Choroid plexus epithelial cell (primary cell): ENCODE measurements at places on chromosomes 7 and 10.

DNA sequence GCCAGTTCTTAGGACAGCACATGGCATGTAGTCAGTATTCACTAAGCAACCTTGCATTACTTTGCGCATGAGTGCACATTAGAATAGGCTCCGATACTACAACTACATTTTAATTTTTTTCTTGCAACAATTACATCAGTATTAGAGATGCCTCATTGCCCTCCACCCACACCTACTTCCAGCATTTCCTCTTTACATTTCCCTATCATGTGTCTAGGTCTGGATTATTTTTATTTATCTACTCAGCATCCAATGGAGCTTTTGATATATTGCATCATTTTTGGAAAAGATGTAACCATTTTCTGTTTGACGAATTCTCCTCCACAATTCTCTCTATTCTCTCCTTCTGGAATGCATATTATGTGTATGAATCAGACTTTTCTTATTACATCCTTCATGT lies 258.2 kb upstream of the GLI3 start:
- DNase-seq = peak; percentile 18

GRCh38 chr10:110784198-110784597 lies 87.5 kb upstream of the PDCD4 start:
- no peak for DNase-seq

DNA sequence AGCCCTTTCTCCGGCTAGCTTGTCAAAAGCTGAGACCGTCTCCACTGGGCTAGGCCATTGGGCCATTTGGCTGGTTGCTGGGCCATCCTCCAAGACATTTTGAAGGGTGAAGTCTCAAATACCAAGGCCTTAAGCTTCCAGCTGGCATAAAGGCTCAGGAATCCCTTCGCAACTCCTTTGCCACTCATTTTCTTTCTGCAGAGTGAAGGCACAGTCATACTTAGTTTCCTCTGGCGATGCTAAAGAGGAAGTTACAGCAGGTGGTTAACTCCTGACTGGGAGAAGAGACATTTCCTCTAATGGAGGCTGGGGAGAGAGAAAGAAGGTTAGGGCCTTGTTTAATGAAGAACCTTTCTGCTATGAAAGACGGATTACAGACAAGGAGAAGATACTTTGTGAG lies 4.8 kb upstream of the REPIN1 start:
- DNase-seq = no peak

DNA sequence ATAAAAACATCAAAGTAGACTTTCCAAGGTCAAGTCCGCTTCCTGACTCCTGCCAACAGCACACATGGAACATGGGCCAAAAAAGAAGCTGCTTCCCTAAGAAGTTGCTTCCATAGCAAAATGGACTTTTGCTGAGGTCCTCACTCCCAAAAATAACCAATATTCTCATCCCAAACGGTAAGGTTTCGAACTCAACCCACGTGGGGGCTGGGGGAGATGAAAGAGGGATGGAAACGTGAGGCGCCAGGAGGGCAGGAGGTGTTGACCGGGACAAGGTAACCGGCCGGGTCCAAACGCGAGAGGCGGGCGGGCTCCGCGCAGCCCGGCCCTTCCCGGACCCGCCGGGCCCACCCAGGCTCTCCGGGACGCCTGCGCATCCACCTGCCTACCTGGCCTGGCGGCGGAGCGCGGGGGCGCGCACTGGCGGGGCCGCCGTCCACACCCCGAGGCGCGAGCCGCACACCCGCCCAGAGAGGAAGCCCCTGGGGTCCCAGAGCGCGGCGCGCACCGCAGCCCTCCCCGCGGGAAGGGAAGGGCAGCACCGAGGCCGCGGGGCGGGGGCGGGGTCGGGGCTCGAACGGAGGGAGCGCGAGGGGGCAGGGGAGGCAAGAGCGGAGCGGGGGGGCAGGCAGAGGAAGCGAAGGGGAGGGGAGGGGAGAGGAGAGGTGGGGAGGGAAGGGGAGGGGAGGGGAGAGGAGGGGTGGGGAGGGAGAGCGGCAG lies 742 bp downstream of the LMBR1 start:
- DNase-seq = no peak

DNA sequence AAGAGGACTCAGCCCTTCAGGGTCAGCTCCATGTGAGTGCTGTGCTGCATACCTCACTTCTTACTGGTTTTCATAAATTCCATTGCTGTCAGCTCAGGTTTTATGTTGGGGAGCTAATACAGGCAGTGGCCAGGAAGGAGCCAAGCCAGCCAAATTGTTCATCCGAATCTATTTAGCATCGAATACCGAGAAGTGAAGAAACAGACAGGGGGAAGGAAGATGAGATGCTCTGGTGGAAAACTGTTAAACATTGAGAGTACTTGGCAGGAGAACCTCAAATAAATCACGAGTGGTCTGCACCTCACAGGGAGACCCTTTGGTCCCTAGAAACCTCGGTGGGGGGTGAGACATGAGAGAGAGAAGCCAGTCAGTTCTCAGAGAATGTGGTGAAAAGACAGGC lies 196.0 kb upstream of the TMEM72 start:
- peak; percentile 74 for DNase-seq

- DNase-seq = no peak
These were observed 182.0 kb upstream of the PPP1R3A start for GRCh38 chr7:114100810-114101209.

GRCh38 chr7:106552645-106553445 lies 108.1 kb downstream of the CCDC71L start:
- DNase-seq = no peak

GRCh38 chr7:137652721-137653120 lies 194.1 kb downstream of the DGKI start:
- DNase-seq = peak; percentile 66

GRCh38 chr7:44258423-44258760 lies 57.6 kb downstream of the YKT6 start:
- no peak for DNase-seq

DNA sequence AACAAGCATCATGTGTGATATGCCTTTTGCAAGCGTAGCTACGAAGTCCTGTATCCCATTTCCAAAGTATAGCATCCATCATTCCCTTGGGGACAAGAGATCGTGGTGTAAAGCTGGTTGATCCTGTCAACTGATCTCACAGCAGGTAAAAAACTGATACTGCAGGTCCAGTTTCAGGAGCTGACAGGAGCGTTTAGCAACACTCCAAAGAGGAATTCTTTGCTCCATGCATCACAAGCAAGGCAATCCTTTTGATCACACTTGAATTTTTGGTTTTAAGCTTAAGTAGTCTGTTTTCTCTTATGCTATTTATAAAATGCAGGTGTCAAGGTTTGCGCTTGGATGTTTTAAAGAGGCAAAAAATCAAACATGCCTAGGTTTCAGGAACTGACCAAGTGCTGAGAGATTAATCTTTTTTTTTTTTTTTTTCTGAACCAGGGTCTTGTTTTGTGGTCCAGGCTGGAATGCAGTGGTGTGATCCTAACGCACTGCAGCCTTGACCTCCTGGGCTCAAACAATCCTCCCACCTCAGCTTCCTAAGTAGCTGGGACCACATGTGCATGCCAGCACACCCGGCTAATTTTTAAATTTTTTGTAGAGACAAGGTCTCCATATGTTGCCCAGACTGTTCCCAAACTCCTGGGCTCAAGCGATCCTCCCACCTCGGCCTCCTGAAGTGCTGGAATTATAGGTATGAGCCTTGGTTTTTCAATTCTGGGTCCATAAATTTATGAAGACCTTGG lies 1.8 kb upstream of the ZDHHC4 start:
- peak; percentile 37 for DNase-seq

DNA sequence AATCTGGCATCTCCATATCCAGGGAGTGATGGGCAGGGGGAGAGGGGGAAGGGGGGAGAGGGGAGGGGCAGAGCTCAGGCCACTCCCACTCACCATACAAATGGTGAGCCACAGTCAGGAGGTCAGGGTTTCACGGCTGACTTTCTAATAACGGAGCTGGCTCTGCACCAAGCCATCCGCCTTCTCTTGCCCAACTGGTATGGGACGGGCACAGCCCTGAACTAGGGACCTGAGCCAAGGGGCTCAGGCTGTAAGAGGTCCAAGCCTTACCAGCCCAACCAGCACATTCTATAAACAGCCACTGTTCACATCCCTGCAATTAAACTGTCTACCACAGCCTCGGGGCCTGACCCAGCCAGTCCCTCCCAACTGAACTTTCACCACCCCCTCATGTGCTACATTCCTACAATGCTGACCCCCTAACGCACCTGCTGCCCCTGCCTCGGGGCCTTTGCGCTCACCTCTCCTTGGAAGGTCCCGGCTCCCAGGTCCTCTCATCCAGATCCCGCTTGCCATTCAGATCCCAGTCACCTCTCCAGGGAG lies 32.5 kb downstream of the RGS10 start:
- DNase-seq = no peak

DNA sequence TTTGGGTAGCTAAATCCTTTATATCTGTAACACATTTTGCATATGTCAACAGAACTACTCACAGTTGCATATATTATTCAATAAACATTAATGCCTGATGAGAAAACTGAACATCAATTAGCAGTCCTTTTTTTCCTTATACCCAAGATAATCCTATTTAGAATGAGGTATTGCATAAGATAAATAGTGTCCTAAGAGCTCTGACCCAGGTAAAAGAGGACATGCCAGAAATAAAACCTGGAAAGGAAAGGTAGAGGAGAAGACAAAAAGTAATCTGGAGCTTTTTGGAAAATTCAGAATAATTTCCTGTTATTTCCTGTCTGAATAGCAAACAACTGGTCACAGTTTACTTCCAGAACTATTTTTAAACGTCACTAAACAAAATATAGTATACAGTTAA lies 204.4 kb downstream of the PLXDC2 start:
- no peak for DNase-seq

DNA sequence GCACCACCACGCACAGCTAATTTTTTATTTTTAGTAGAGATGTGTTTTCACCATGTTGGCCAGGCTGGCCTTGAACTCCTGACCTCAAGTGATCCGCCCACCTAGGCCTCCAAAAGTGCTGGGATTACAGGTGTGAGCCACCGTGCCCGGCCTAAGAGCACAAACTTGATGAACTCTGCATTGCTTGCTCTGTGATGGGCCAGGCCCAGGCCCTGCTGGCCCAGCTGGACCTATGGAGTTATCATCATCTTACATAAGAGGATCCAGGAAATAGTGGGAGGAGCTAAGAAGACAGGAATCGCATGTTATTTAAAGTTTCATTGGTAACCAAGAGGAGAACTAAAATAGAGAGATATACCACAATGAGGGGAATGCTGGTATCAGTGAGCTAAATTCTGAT lies 86.9 kb downstream of the DAGLB start:
- DNase-seq = peak; percentile 25

- DNase-seq = peak; percentile 63
These were observed 12.5 kb upstream of the ARMS2 start for GRCh38 chr10:122441961-122442360.

GRCh38 chr7:132177708-132178401 lies 398.4 kb downstream of the PLXNA4 start:
- DNase-seq = no peak

- no peak for DNase-seq
These were observed 112.0 kb upstream of the FGFR2 start for GRCh38 chr10:121710207-121710606.

GRCh38 chr10:18759575-18759974 lies 100.3 kb downstream of the ARL5B start:
- no peak for DNase-seq

DNA sequence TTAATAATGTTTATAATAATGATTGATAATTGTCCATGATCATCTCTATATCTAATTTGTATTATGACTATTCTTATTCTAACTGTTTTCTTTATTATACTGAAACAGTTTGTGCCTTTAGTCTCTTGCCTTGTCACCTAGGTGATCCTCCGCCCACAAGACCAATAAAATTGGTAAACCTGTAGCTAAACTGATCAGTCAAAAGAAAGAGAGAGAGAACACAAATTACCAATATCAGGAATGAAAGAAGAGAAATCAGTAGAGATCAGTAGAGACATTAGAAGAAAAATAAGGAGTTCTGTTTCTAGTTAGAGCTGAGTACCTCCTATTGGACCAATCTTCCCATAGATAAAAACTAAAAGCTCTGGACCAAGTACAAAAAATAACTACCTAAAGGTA lies 6.1 kb upstream of the COA1 start:
- no peak for DNase-seq

- peak; percentile 86 for DNase-seq
These were observed 31.9 kb downstream of the CPED1 start for GRCh38 chr7:121020249-121020988.

DNA sequence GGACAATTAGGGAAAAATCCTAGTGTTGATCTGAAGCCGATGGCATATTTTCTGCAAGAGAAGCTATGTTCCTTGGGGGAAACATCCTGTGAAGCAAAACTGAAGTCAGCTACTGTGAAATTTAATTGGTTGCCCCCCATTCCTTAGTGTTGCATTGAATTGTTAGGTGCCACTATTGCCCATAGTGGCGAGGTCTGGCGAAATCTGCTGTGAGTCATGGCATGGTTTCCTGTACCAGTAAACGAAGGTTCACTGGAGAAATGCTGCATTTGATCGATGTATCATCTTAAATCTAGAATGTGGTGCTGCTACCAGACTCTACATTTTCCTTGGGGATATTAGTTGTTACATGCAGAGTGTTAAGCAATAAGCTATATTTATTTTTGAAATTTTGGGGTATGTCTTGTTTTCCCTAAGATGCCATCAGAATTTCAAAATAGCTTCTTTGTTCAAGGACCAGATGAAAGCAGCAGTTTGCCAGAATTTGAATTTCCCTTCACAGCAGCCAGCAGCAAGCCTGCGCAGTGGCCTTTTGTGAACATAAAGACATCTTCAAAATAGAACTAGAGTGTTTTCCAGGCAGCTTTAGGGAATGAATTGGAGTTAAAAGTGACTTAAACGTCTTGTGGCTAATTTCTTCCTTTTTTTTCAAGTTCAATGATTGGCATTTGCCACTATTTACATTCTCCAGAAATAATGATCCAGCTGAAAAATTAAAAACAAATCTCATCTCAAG lies 348.6 kb upstream of the COBL start:
- DNase-seq = no peak

GRCh38 chr7:33511778-33512177 lies 382.4 kb downstream of the BBS9 start:
- DNase-seq = no peak

- no peak for DNase-seq
These were observed 653.6 kb downstream of the REEP3 start for GRCh38 chr10:64174666-64175255.

GRCh38 chr10:31769564-31769963 lies 159.1 kb downstream of the ARHGAP12 start:
- DNase-seq = peak; percentile 67

DNA sequence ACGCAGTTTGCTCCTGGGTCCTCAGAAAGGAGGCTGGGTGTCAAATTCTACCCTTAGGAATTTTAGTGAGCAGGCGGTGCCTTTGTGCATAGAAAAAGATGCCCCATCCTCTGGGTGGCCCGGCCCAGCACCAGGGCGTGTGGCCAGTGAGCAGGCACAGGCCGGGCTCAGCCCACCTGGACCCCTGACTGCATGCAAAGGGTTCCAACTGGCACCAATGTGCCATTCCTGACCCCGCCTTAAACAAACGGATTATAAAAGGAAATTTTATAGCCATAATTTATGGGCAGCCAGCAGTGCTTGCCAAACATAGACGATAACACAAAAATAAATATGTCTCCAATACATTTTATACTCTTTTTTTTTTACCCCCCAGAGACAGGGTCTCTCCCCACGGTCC lies 40.1 kb upstream of the GNA12 start:
- DNase-seq = no peak

- no peak for DNase-seq
These were observed 386.7 kb upstream of the NPVF start for GRCh38 chr7:25615003-25615402.

- no peak for DNase-seq
These were observed 105.6 kb upstream of the RNF32 start for GRCh38 chr7:156534925-156535324.

GRCh38 chr10:98611436-98611835 lies 164.7 kb upstream of the HPS1 start:
- no peak for DNase-seq
